H1 (cell line): ENCODE measurements at places on chromosomes 3 and 15. TPM values are rescaled to one million over a fixed set of nuclear protein-coding genes. Genes with fewer than 3 reads are reported as not detected.

DNA sequence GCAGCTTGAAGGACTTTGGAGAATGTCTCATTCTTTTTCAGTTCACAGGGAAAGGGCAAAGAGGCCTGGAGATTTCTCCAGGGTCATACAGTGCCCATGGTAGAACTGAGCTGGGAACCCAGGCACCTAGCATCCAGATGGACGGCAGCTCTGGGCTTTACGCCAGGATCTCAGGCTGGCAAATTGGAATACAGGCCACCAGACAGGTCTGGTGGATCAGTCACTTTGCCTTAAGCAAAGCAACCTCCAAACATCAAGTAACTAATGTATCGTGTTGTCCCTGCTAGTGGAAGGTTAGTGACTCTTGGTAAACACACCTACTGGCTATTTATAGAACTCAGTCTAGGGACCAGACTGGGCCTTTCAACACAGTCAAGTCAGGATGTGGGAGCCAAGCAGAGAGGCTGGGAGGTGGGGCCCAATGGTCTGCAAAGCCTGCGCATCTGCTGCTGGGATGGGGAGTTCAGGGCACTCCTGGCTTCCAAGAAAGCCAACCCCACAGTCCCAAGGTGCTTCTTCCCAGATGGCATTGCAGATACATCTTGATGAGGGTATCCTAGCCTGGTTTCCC, 30.2 kb downstream of the RPLP1 start:
- no peak overlapping the region for H3K27ac ChIP-seq
- H3K27me3 ChIP-seq = no peaks in the 10 kb centered on the region
- H3K4me1 ChIP-seq = no peaks in the 10 kb centered on the region
- no peak overlapping the region for H3K4me3 ChIP-seq

DNA sequence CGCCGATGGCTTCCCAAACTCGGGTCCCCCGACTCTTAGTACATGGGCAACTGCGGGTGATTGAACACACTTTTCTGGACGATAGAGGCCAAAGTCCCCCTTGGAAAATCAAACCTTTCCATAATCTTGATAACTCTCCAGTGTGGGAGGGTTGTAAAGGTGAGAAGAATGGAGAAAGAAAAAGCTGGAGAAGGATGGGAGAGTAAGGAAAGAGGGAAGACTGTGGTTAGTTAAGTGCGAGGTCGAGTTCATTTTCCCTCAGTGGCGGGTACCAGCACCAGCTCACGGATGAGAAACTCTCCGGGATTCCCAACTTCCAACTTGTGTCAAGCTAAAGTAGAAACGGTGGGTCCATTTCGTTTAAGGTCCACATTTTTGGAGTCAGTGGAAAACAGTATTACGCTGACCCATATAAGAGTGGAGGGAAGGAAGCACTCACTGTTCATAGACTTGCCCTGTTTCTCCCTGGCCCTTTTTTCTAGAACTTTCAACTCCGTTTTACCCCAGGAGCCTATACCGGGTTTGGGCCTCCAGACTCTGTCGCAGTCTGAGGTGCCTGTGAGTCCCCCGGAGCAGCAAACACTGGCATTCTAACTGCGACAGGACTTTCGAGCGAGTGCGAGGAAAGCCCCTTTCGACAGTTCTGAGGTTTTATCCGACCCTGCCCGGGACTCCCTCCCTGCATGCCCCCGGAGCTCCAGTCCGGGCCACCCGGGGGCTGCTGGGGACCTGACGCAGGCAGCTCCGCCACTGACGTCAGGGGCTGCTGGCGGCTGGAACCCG, 14.8 kb downstream of the ZIC1 start:
- H3K36me3 ChIP-seq = no peaks in the 10 kb centered on the region
- peak; percentile 68 for DNase-seq
- H3K27me3 ChIP-seq = peaks cover 55% of the 10 kb centered on the region
- no peak overlapping the region for H3K27ac ChIP-seq

DNA sequence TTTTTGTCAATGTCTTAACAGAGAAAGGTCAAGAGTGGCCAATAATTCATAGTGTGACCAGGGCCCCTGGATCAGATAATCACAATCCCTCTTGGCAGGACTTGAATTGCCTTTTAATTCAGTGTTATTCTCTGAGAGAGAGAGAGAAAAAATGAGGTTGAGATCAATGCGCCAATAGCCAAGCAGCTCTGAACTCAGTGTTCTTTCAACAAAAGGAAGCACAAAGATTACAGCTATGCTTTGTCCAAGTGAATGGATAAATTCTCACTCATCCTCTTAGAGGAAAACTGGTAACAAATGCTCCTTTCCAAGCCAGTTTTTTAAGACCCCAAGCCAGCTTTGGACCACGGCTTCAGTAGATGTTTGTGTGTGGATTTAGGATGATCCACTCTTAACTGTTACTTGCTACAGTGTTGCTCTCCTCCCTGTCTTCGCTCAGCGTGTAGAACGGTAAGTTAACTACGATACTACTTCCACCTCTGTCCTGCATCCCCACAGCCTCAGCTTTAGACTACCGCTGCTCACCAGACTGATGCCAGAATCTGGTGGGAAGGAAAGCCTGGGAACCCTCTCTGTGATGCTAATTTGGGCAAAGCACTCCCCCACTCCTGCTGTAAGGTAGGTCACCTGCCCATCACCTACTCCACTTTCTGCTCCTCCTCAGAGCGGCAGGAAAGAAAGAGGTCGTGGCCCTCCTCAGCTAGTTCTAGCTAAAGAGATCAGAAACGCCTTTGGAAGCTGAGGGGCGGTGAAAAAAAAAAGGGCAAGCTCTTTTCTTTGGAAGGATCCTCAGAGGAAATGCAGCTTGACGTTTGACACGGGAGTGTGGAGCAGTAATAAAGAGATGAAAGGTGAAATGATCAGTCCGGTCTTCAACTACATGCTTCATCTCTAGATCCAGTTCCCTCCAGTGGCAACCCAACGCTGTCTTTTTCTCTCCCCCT, 46.8 kb upstream of the LPP start:
- no peak for DNase-seq
- H3K36me3 ChIP-seq = no peaks in the 10 kb centered on the region
- H3K4me1 ChIP-seq = no peaks in the 10 kb centered on the region

DNA sequence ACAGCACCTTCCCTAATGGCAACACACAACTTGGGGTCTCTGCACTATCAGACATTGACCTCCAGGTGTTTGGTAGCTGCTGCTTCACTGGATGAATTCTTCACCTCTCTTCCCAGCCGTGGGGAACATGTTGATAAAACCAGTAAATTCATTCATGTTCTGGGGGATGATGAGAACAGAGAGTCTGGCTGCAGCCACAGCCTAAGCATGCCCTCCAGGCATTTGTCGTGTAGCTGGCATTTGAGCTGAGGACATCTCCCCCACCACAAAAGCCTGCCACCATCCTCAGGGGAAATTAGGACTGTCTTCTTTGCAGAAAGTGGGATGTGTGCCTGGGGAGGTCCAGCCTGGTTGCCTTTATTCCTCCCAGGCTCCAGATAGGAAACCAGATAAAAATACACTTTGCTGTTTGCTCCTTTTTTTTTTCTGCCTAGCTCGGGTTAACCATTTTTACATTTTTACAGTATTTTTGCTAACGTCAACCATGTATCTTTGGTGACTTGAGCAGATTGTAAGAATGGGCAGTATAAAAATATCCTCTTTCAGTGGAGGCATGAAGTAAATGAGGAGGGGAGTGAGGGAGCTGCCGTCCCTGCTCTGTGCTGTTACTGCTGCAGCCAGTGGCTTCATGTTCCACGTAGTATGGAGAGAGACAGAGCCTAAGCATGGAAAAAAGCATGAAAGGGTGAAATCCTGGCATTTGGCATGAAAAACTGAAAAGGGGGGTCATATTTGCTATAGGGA, 444.0 kb downstream of the EPHB1 start:
- H3K4me3 ChIP-seq = no peak overlapping the region
- H3K27me3 ChIP-seq = no peaks in the 10 kb centered on the region
- no peak for DNase-seq
- no peak overlapping the region for H3K27ac ChIP-seq

The IQCF5 gene
- not detected in 2 replicates for total RNA-seq

DNA sequence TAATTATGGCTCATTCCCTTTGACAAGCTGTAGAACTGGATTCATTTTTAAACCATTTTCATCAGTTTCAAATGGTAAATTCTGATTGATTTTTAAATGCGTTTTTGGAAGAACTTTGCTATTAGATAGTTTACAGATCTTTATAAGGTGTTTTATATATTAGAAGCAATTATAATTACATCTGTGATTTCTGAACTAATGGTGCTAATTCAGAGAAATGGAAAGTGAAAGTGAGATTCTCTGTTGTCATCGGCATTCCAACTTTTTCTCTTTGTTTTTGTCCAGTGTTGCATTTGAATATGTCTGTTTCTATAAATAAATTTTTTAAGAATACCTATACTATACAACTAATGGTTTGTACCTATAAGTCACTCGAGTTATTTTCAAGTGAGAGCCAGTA, 62.7 kb downstream of the PXYLP1 start:
- peaks cover 14% of the 10 kb centered on the region; the same call in 1 of the 2 replicates for H3K36me3 ChIP-seq
- no peaks in the 10 kb centered on the region for H3K27me3 ChIP-seq
- no peak overlapping the region for H3K27ac ChIP-seq
- no peaks in the 10 kb centered on the region for H3K4me1 ChIP-seq
- DNase-seq = no peak

- no peaks in the 10 kb centered on the region for H3K27me3 ChIP-seq
- H3K36me3 ChIP-seq = peaks cover 65% of the 10 kb centered on the region
- no peaks in the 10 kb centered on the region for H3K4me1 ChIP-seq
- DNase-seq = no peak
- no peak overlapping the region for H3K4me3 ChIP-seq
- H3K27ac ChIP-seq = no peak overlapping the region
Measured at GRCh38 chr3:9452417-9452816, 55.0 kb downstream of the SETD5 start.

GRCh38 chr3:184414418-184415202, 34.8 kb downstream of the CHRD start:
- DNase-seq = no peak
- H3K4me1 ChIP-seq = peaks cover 5% of the 10 kb centered on the region
- no peaks in the 10 kb centered on the region for H3K36me3 ChIP-seq
- H3K27ac ChIP-seq = no peak overlapping the region

- H3K27ac ChIP-seq = no peak overlapping the region
- no peaks in the 10 kb centered on the region for H3K36me3 ChIP-seq
- no peak overlapping the region for H3K4me3 ChIP-seq
- no peaks in the 10 kb centered on the region for H3K4me1 ChIP-seq
- H3K27me3 ChIP-seq = no peaks in the 10 kb centered on the region
Measured at GRCh38 chr3:143751643-143752178, 96.6 kb downstream of the SLC9A9 start.

- H3K36me3 ChIP-seq = no peaks in the 10 kb centered on the region
- no peak for DNase-seq
- no peak overlapping the region for H3K27ac ChIP-seq
- no peak overlapping the region for H3K4me3 ChIP-seq
Measured at GRCh38 chr3:102125197-102125993, 276.1 kb downstream of the NFKBIZ start.

DNA sequence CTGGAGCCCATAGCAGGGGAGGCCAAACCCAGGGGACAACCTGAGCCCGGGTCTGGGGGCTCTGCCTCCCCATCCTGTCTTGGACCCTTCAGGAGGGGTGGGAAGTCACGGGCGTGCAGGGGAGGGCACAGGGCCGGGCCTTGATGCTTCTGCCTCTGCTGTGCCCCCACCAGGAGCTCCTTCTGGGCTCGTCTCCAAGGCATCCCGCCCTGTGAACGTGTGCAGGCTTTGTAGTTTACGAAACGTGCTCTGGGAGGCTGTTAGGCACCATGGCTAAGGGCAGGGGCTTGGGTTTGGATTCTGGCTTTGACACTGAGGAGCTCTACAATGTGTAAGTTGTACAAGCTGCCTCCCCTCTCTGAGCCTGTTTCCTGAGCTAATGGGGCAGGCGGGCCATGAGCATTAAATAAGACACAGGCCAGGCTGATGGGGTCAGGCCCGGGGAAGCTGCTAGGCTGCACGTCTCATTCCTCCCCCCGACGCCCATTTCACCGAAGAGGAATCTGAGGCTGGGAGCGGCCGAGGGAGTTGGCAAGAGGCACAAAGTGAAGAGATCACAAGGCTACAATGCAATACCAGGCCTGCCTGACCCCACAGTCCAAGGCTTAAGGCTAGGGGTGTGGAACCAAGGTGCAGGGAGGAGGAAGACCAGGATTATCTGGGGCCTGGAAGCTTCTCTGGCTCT, 19.6 kb downstream of the PLXND1 start:
- no peak overlapping the region for H3K27ac ChIP-seq
- peaks cover 9% of the 10 kb centered on the region for H3K4me1 ChIP-seq
- H3K4me3 ChIP-seq = no peak overlapping the region
- no peaks in the 10 kb centered on the region for H3K27me3 ChIP-seq

GRCh38 chr3:133841196-133841595, 35.6 kb downstream of the SRPRB start:
- no peak overlapping the region for H3K27ac ChIP-seq
- H3K4me1 ChIP-seq = no peaks in the 10 kb centered on the region
- no peak overlapping the region for H3K4me3 ChIP-seq
- no peaks in the 10 kb centered on the region for H3K27me3 ChIP-seq
- no peaks in the 10 kb centered on the region; the same call in 1 of the 2 replicates for H3K36me3 ChIP-seq

The EBLN2 gene
- 3.8 and 3.9 TPM in 2 replicates for total RNA-seq

DNA sequence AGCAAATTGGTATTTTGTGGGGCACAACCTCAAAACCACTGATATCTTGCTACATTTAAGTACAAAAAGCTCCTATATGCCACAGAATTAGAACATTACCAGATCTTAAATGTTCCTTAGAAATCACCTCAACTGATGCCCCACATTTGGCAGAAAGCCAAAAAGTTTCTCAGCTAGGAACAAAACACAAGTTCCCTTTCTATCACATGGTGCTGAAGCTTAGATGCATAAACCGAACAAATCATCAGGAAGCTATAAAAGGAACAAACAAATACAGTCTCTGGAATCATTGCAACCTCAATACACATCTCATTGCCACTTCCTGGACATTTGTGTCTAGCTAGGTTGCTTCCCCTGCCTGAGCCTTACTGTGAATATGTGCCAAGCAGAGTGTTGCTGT, 492.6 kb downstream of the LPP start:
- H3K4me1 ChIP-seq = no peaks in the 10 kb centered on the region
- no peak overlapping the region for H3K27ac ChIP-seq
- no peak for DNase-seq
- no peak overlapping the region for H3K4me3 ChIP-seq
- no peaks in the 10 kb centered on the region for H3K27me3 ChIP-seq

- DNase-seq = no peak
- H3K27ac ChIP-seq = no peak overlapping the region
- no peaks in the 10 kb centered on the region for H3K4me1 ChIP-seq
- no peaks in the 10 kb centered on the region for H3K36me3 ChIP-seq
Measured at GRCh38 chr15:59443341-59444072, 5.5 kb downstream of the FAM81A start.

GRCh38 chr15:60396958-60397771, 621 bp downstream of the ANXA2 start:
- H3K27ac ChIP-seq = no peak overlapping the region
- DNase-seq = peak; percentile 67
- peaks cover 4% of the 10 kb centered on the region for H3K4me1 ChIP-seq
- H3K36me3 ChIP-seq = no peaks in the 10 kb centered on the region
- peaks cover 12% of the 10 kb centered on the region for H3K27me3 ChIP-seq
